ENCODE measurements at places on chromosomes 12 and 14. TPM values are rescaled to one million over a fixed set of nuclear protein-coding genes. Genes with fewer than 3 reads are reported as not detected.

- DNase-seq, result no peak
These were observed 8.2 kb downstream of the GPRC5D start for GRCh38 chr12:12943586-12944260.

- DNase-seq, result peak; percentile 79
These were observed 2.0 kb upstream of the ATN1 start for GRCh38 chr12:6925540-6926279.

The KLHL33 gene
- total RNA-seq, result not detected

- no peak for DNase-seq
These were observed 2.3 kb upstream of the GPX2 start for GRCh38 chr14:64944861-64945260.

The SNRNP35 gene
- total RNA-seq, result 5.5 TPM

The PGF gene
- total RNA-seq, result 4.6 TPM

GRCh38 chr12:5619628-5620027, 187.7 kb downstream of the NTF3 start:
- no peak for DNase-seq

- DNase-seq, result no peak
These were observed 1.4 kb upstream of the GLTP start for GRCh38 chr12:109881752-109882151.

GRCh38 chr12:10512798-10513197, 7.1 kb downstream of the EIF2S3B start:
- no peak for DNase-seq

The BATF gene
- not detected for total RNA-seq

DNA sequence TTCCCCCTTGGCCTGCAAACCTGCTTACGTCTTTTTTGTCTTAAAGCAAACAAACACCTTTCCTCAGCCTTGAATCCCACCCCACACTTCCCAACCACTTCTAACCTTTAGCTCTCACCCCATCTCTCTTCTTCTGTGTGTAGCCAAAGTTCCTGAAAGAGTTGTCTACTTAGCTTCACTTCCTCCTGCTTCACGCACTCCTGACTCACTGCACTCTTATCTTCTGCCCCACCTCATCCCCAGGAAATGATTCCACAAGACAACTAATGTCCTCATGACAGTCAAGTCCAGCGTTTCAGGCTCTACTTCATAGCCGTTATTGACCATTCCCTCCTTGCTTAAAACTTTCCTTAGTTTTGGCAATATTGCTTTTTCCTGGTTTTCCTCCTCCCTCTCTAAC, 22.4 kb downstream of the EIF2B2 start:
- no peak for DNase-seq

GRCh38 chr14:103393070-103393469, 7.9 kb downstream of the MARK3 start:
- DNase-seq, result no peak

GRCh38 chr14:32480337-32480736, 151.2 kb downstream of the AKAP6 start:
- no peak for DNase-seq

The COQ10A gene
- total RNA-seq, result 21.2 TPM

DNA sequence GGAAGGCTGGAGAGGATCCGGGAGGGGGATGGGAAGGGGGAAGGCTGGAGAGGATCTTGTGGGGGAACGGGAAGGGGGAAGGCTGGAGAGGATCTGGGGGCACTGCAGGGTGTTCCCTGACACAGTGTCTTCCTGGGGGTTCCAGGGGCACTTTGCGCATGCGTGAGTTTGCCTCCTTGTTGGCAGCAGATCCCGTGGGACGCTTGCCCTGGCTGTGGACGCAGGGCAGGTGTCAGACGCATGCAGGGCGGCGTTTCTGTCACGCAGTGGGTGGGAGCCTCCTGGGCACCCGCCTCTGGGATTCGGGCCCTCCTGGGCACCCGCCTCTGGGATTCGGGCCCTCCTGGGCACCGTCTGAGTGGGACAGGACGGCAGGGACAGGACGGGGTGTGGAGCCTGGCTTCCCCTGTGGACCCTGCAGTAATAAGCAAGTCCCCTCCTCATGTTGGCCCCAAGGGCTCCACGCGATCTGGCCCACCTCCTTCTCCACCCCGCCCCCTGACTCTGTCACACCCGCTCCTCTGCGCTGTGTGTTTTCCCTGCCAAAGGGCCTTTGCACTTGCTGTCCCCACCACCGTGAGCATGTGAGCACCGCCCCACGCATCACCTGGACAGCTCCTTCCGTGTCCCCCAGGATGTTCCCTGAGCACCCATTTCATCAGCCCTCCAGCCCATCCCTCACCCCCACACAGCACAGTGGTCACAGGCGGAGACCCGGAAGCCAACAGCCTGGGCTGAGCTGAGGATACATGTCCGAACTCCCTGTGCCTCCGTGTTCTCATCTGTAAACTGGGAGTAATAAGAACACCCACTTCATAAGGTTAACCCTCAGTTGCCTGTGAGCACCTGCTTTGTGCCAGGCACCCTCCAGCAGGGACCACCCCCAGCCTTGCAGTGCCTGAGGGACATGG, 4.4 kb downstream of the MMP17 start:
- no peak for DNase-seq

DNA sequence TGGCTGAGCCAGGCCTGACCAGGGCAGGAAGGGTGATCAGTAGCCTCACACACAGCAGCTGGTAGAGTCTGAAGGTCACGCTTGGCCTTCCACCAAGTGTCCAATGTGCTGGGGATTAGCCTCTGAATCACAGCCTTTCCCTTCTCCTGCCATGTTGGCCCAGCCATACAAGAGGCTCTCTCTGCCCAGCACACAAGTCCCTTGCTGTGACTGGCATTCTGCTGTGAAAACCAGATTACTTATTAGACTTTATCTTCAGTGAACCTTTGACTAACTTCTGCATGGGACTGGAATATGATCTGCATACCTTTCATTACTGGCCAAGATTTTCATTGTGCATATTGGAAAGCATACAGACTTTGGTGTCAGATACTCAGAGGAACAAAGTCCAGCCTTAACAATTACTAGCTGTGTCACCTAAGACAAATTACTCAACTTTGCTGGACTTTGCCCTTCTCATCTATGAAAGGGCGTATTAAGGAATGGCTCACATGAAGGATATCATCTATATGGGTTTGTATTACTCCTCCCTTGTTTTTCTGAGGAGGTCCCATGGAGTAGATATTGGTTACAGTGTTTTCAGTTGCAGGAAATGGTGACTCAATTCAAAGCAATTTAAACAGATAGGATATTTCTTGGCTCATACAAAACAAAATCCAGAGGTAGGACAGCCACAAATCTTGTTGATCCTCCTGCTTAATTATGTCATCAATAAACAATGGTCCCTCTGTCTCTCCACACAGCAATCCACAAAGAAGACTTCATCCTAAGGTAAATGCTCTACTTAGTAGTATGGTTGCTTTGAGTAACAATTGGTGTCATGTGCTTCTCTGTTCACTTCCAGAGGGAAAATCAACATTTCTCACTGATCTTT, 99.6 kb downstream of the DYRK2 start:
- DNase-seq, result no peak

- no peak for DNase-seq
These were observed 24.1 kb downstream of the ATP5MC2 start for GRCh38 chr12:53651737-53652136.

The GLIPR1L1 gene
- 12.8 TPM for total RNA-seq

DNA sequence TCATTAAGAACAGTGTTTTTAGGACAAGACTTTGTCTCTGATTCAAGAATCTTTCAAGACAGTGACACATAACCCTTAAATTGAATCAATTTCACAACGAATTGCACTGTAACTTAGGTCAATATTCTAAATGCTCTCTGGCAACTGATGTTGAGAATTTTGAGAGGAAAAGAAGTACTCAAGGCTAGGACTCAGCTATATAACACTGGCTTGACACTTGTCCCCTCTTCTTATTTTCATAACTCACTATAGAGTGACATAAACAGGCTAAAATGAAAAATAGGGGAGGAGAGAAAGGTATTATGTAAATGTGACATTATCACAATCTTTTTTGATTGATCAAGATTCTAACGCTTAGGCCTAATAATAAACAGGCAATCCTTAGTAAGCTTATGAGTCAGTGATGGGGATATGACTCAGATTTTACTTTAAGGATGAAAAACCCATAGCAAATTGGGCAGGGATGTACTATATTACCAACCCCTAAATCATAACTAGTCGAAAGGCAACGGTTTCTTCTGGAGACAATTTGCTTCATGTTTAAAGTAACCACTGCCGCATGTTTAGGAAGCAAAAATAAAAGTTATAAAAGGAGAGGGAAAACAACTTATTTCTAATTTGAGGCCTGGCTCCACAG, 10.9 kb downstream of the BTG1 start:
- DNase-seq, result no peak

- no peak for DNase-seq
These were observed 3.7 kb upstream of the RNASE9 start for GRCh38 chr14:20564501-20564997.

DNA sequence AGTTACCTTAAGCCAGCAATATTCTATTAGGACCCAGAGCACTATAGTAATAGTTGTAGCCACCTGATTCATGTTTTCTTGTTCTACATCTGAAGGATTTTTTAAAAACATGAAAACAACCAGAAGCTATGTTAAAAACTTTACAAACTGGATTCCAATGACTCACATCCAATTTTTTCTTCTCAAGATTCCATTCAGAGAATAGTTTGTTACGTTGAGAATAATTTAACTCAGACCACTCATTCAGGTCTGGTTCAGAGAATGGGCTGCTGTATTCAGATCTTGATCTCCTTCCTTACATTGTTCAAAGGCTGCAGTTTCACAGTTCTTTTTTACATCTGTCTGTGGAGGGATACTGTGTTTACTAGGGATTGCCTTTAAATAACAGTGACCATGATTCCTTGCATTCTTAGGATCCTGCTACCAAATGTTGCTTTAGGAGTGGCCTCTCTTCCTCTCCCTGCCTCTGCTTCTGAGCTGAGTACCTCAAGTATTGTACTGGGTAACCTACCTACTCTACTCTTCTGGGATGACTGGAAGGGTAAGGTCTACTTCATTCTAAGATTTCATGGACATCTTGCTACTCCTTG, 448.0 kb upstream of the FBXO33 start:
- peak; percentile 37 for DNase-seq

The CATSPERB gene
- 0.41 TPM for total RNA-seq

DNA sequence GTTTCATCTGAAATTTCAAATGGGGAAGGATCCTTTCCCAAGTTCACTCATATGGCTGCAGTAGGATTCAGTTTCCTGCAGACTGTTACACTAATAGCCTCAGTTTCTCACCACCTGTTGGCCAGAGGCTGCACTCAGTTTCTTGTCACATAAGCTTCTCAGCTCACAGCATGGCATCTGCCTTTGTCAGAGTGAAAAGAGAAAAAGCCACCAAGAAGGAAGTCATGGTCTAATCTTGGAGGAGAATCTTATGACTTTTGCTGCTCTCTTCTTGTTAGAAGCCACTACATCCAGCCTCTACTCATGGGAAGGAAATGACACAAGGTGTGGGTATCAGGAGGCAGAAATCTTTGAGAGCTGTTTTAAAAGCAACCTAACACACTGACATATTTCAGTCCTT, 39.4 kb upstream of the BTG1 start:
- DNase-seq, result no peak

The DEGS2 gene
- total RNA-seq, result not detected

DNA sequence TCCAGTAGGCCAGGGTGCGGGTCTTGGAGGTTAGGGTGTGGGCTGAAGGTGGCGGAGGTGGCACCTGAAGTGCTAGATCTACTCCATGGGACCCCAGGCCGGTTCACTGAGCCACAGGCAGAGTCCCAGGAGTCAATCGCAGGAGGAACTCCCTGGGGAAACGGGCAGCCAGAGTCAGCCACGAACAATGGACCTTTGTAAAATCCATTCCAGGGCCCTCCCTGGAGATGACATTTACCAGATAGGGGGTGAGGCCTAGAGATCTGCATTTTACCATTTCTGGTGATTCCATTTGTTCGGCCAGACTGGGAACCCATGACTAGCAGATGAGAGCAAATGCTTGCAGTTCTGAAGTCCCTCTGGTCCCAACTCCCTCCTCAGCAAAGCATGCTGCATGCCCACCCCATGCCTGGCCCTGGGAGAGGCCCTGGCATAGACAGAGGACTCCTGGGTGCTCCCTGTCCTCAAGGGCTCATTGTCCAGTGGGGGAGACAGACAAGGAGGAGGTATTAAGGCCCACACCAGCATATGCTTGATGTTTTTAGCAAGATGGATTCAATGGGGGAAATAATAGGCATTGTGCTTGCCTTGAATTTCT, 115.5 kb downstream of the EML1 start:
- DNase-seq, result no peak

DNA sequence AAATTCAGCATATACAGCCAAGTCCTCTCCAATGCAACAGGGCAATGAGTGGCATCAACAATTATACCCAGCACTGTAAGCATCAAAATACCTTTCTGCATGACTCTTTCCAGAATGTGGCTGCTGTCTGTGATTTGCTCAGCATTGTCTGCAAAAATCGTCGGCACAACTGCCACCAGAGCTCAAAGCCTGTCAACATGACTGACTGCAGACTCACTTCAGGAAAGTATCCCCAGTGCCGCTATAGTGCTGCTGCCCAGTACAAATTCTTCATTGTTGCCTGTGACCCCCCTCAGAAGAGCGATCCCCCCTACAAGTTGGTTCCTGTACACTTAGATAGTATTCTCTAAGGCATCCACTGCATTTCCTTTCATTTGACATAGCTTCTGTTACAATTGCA, 735 bp downstream of the RNASE6 start:
- no peak for DNase-seq

GRCh38 chr12:80087486-80088213, 11.7 kb upstream of the OTOGL start:
- no peak for DNase-seq

Data from H7 (cell line).